Esophagus (tissue), 2 donors: ENCODE measurements at places on chromosomes 3 and 15. TPM values are rescaled to one million over a fixed set of nuclear protein-coding genes. Genes with fewer than 3 reads are reported as not detected.

GRAMD1C gene
- 5.9 TPM for polyA plus RNA-seq

OR5H6 gene
- polyA plus RNA-seq = not detected

CCR2 gene
- 0.24 TPM for polyA plus RNA-seq

SLC28A1 gene
- 0.02 TPM for polyA plus RNA-seq

TM4SF4 gene
- 0.02 TPM for polyA plus RNA-seq

DOCK3 gene
- 2.8 TPM for polyA plus RNA-seq

GOLGA6L4 gene
- 2.1 TPM for polyA plus RNA-seq

MESP2 gene
- polyA plus RNA-seq = 0.56 TPM

ANKRD34C gene
- polyA plus RNA-seq = not detected

SPINK8 gene
- polyA plus RNA-seq = 1.2 TPM

TNNC1 gene
- polyA plus RNA-seq = 1.3 TPM

MELTF gene
- 3.0 TPM for polyA plus RNA-seq

AAGAB gene
- polyA plus RNA-seq = 17.4 TPM

TMEM207 gene
- polyA plus RNA-seq = not detected

FBXL22 gene
- polyA plus RNA-seq = 4.5 TPM

CHRNA5 gene
- 1.5 TPM for polyA plus RNA-seq

FILIP1L gene
- polyA plus RNA-seq = 2.6 TPM

SLC28A2 gene
- not detected for polyA plus RNA-seq

CDC25A gene
- polyA plus RNA-seq = 2.9 TPM

FOXL2 gene
- polyA plus RNA-seq = not detected

ROBO1 gene
- 12.0 TPM for polyA plus RNA-seq

PGBD4 gene
- polyA plus RNA-seq = 0.71 TPM

ITIH1 gene
- 0.13 TPM for polyA plus RNA-seq

P4HTM gene
- polyA plus RNA-seq = 14.5 TPM

CASR gene
- not detected for polyA plus RNA-seq

COL6A5 gene
- polyA plus RNA-seq = 0.04 TPM

SOX14 gene
- not detected for polyA plus RNA-seq

NR2C2 gene
- 6.1 TPM for polyA plus RNA-seq

PPARG gene
- 3.4 TPM for polyA plus RNA-seq

ECE2 gene
- not detected for polyA plus RNA-seq

CILP gene
- 0.75 TPM for polyA plus RNA-seq

CCDC13 gene
- polyA plus RNA-seq = 1.0 TPM

FSTL1 gene
- polyA plus RNA-seq = 5.4 TPM

AGBL1 gene
- polyA plus RNA-seq = not detected

VPS8 gene
- 10.4 TPM for polyA plus RNA-seq

IGSF10 gene
- 0.47 TPM for polyA plus RNA-seq

CD200R1 gene
- polyA plus RNA-seq = 2.2 TPM

TRPC1 gene
- polyA plus RNA-seq = 1.1 TPM

EIF2A gene
- polyA plus RNA-seq = 63.7 TPM

MB21D2 gene
- polyA plus RNA-seq = 1.6 TPM

ATP1B3 gene
- 134 TPM for polyA plus RNA-seq

LRRC57 gene
- polyA plus RNA-seq = 7.5 TPM

CPLX3 gene
- polyA plus RNA-seq = 1.2 TPM

LMAN1L gene
- 0.61 TPM for polyA plus RNA-seq

PATL2 gene
- 0.84 TPM for polyA plus RNA-seq

PCLAF gene
- 50.6 TPM for polyA plus RNA-seq
